K562 (cell line): ENCODE measurements at places on chromosomes 16 and 17. TPM values are rescaled to one million over a fixed set of nuclear protein-coding genes. Genes with fewer than 3 reads are reported as not detected.

Gene SRL
- total RNA-seq = not detected in 2 replicates

DNA sequence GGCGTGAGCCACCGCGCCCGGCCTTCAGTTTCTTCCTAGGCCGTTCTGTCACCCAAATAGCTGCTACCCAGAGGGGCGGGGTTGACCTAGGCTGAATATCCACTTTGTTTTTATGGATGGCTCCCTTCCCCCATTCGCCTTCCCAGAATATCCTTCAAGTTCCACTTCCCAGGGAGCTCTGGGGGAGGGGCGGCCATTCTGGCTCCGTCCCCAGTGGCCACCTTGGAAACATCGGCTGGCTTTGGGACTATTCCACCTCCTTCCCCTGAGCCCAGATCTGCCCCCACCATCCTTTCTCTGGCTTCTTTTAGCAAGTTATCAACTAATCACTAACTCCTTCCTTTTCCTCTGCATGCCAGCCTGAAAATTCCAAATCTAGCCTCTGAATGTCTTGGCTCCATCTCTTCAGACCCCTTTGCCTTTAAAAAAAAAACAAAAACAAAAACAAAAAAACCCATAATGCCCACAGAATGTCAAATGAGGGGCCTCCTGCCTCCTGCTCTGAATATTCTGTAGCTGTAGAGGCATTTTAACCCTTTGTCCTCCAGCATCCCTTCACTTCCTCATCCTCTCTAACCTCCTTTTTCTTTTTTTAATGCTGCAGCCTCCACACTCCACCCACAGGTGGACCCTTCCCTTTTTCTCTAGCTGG lies 6.4 kb downstream of the ATP1B2 start:
- H3K27ac ChIP-seq = no peak overlapping the region
- no peaks in the 10 kb centered on the region for H3K27me3 ChIP-seq

DNA sequence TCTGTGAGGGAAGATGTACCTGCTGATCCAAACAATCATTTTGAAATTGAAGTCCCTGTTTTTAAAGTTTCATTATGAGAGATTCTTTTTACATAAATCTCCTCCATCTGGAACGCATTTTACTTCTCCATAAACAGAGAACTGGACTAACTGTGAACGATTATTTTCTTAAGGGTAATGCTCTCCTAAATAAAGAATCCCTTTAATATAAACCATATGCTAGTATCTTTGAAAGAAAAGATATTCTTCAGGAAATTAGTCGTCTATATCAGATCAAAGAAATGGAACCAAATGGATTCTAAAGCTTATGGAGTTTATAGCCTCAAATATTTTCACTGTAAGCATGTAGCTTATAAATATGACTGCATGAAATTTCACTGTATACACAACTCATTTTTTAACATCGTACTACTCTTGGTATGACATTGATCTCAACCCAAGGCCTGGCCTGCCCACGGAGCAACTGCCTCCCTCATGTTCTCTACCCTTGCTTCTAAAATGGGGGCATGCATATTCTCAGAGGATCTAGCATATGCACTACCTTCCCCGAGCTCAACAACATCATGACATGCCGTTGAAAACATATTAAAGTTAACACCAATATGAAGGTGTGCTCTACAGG lies 66.4 kb downstream of the MYH10 start:
- no peaks in the 10 kb centered on the region for H3K4me1 ChIP-seq

Gene ACSM3
- total RNA-seq = 128 and 134 TPM in 2 replicates

DNA sequence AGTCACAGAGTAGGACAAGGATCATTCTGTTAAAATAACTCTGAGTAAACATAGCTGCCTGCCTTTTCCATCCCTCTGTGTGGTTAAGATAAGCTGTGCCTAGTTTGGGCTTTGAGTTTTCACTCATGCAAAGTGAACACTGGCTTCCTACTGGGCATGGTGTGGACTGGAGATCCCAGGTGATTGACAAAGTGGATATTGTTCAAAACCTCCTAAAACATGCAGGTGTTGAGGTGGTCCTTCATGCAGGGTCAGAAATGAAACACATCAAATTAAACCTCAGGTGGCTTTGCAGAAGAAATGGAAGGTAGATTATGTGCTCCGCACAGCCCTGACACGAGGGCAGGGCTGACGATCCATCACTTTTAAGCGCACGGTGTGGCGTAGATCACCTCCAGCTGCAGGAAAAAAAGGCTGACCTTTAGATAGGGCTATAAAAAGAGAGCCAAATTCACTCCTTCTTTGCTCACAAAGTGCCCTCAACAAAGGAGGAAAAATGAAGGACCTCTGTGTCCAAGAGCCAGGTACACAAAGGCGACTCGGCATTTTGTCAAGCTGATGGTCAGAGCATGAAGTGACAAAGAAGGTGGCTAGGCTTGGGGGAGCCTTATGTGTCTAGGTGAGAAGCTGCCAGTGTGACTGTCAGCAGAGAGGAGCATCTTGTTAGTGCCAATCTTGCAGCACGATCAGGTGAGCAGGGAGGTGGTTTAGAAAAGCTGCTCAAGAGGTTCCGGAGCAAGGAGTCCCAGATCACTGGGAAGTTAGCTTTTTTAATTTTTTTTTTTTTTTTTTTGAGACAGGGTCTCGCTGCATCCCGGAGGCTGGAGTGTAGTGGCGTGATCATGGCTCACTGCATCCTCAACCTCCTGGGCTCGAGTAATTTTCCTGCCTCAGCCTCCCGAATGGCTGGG lies 19.9 kb upstream of the ITPRIPL2 start:
- H3K27me3 ChIP-seq = no peaks in the 10 kb centered on the region
- no peak for DNase-seq
- no peaks in the 10 kb centered on the region for H3K36me3 ChIP-seq

GRCh38 chr17:4598776-4599504 lies 14.6 kb downstream of the SMTNL2 start:
- peaks cover 80% of the 10 kb centered on the region for H3K27me3 ChIP-seq
- no peak for DNase-seq
- no peak overlapping the region for H3K4me3 ChIP-seq
- peaks cover 21% of the 10 kb centered on the region for H3K4me1 ChIP-seq

DNA sequence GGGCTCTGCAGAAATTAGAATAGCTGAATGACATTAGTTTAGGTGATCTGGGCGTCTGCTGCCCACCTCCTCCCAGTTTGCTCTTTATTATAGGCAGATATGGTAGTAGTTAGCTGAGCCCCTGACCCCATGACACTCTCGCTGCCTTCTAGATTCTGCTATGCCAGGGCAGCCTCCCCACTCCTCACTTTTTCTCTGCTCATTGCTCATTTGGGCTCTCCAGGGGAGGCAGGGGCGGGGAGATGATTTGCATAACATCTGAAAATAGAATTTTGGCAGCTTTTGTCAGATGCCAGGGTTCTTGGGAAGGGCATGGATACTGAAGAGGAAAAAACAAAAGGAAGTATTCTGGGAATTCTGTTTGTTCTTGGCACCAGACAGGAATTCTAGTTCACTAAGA lies 78.0 kb upstream of the GAS7 start:
- no peak overlapping the region for H3K27ac ChIP-seq
- no peaks in the 10 kb centered on the region for H3K4me1 ChIP-seq
- no peaks in the 10 kb centered on the region for H3K36me3 ChIP-seq
- H3K4me3 ChIP-seq = no peak overlapping the region
- no peak for DNase-seq

Gene SEPTIN1
- 4.2 and 5.6 TPM in 2 replicates for total RNA-seq

- no peak overlapping the region for H3K4me3 ChIP-seq
- H3K4me1 ChIP-seq = no peaks in the 10 kb centered on the region
- no peaks in the 10 kb centered on the region for H3K27me3 ChIP-seq
These were observed 36.9 kb upstream of the TRAP1 start for GRCh38 chr16:3754081-3754703.

DNA sequence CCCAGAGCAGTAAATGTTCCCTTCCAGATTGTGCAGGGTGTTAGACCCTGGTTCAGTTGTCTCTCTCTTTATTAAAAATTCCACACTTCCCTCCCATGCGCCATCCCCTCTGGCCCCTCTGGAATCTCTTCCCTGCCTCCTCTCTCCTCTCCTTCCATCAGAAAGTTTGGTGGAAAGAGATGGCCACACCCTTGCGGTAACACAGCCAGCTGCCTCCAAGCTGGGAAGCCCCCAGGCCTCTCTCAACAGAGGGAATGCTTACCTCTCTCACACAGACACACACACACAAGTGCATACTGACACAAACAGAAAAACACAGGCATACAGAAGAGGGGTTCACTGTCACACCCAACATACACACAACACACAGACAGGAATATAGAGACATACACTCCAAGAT lies 220.5 kb downstream of the C16orf78 start:
- H3K36me3 ChIP-seq = no peaks in the 10 kb centered on the region
- no peak overlapping the region for H3K4me3 ChIP-seq
- H3K27ac ChIP-seq = no peak overlapping the region
- DNase-seq = no peak
- peaks cover 15% of the 10 kb centered on the region; the same call in 2 of the 3 replicates for H3K27me3 ChIP-seq

- H3K27ac ChIP-seq = no peak overlapping the region
- DNase-seq = no peak
- H3K27me3 ChIP-seq = peaks cover 48% of the 10 kb centered on the region
- H3K4me1 ChIP-seq = peaks cover 6% of the 10 kb centered on the region
- no peak overlapping the region for H3K4me3 ChIP-seq
- H3K36me3 ChIP-seq = no peaks in the 10 kb centered on the region
These were observed 158.1 kb downstream of the ZNF423 start for GRCh38 chr16:49697631-49698452.

Gene AATF
- total RNA-seq = 106 and 130 TPM in 2 replicates

DNA sequence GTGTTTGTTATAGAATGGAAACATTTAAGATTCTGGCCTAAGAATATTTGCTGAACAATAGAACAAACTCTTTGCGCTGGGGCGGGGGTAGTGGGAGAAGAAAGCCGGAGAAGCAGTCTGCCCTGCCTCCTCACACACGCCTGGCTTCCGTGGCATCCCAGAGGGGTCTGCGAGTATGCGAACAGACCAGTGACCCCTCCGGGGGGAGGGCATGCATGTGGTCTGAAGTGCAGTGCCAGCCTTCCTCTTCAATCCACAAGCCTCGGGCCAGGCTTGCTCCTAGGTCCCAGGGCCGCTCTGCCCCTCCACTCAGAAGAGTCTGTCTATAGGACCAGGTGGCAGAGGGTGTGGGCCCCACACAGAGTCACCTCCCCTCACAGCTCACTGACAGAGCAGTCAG lies 14.1 kb upstream of the IGFALS start:
- H3K4me1 ChIP-seq = peaks cover 17% of the 10 kb centered on the region
- no peaks in the 10 kb centered on the region for H3K27me3 ChIP-seq
- no peak overlapping the region for H3K4me3 ChIP-seq

GRCh38 chr17:66025551-66025950 lies 166.4 kb downstream of the CEP112 start:
- H3K27ac ChIP-seq = no peak overlapping the region
- H3K4me1 ChIP-seq = no peaks in the 10 kb centered on the region
- H3K4me3 ChIP-seq = no peak overlapping the region
- no peaks in the 10 kb centered on the region for H3K27me3 ChIP-seq
- no peak for DNase-seq

DNA sequence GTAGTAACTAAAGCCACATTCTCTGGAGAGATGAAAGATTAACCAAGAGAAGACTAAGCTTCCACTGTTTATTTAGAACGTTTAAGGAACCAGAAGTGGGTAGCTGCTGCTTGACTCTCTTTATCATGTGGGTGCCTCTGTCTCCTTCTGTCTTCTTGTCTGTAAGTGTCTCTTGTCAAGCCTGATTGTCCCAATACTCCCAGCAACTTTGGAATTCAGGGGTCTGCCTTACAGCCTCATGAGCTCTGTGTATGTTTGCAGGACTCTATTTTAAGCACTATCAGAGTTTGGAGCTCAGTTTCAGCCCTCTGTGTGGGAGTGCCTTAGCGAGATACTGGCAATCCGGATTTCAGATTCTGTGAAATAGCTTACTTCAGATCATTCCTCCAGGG lies 29.3 kb upstream of the SPACA3 start:
- H3K4me3 ChIP-seq = no peak overlapping the region
- H3K27me3 ChIP-seq = no peaks in the 10 kb centered on the region
- no peaks in the 10 kb centered on the region for H3K36me3 ChIP-seq
- DNase-seq = peak; percentile 75
- H3K4me1 ChIP-seq = peaks cover 16% of the 10 kb centered on the region

DNA sequence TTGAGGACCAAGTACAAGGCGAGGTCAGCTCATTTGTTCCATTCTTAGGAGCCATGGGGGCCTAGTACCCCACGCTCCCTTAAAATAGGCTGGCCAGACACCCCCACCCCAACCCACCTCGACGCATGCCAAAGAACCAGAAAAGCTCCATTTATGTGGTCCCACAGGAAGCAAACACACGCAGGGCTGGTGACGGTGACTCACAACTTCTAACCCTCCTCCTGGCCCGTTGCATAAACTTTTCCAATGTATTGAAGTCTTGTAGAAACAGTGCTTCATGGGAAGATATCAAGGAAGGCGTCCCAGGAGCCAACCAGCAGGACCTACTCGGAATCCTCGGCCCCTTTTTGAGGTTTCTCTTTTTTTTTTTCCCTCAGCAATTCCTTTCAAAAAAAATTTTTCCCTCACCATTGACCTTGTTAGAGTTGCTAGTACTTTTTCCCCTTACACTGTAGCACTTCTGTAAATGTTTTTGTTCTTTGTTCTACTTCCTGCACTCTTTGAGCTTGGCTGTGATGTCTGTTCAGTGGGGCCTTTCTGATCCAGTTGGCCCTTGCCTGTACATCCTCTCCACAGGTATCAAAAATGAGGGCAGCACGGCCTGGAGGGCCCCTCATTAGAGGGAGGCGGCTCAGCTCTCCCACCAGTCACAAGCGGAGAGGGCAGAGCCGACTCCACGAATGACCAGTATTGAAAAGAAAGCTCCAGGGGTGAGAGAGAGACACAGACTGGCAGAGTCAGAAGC lies 208.3 kb downstream of the RGS9 start:
- no peaks in the 10 kb centered on the region for H3K36me3 ChIP-seq
- H3K27ac ChIP-seq = no peak overlapping the region
- DNase-seq = no peak
- peaks cover 6% of the 10 kb centered on the region; the same call in 1 of the 2 replicates for H3K27me3 ChIP-seq
- H3K4me1 ChIP-seq = no peaks in the 10 kb centered on the region
- no peak overlapping the region for H3K4me3 ChIP-seq

DNA sequence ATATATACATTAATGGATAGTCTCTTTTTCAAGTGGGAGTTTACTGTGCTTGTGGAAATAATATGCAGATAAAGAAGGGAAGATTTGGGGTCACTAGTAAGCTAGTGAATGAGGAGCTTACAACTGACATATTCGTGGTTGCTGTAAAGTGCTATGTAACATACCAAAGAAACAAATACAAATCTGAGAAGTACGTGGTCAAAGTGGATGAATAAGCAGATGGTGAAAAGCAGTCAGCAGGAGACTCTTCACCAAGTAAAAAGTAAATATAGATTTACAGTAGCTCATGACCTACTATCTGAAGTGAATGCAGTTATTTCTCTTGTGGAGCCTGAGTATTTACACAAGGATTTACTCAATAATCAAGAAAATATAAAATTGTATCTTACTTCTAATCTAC lies 136.6 kb upstream of the ELAC2 start:
- H3K36me3 ChIP-seq = no peaks in the 10 kb centered on the region
- H3K27me3 ChIP-seq = no peaks in the 10 kb centered on the region
- H3K27ac ChIP-seq = no peak overlapping the region
- no peak for DNase-seq
